RCC 7860 (cell line): ENCODE measurements at places on chromosomes 5 and 9.

- no peak for DNase-seq
These were observed at the start of gene ADGRD2 for GRCh38 chr9:124450241-124450924. TSS of gene ADGRD2 (plus strand) at chr9:124450451. CDS start at chr9:124451667, 1,216 bp downstream.

- DNase-seq, result no peak
These were observed 17.3 kb downstream of the EEIG1 start for GRCh38 chr9:127963359-127964064.

GRCh38 chr9:136650648-136651047 is 12.1 kb upstream of the EGFL7 start:
- no peak for DNase-seq

DNA sequence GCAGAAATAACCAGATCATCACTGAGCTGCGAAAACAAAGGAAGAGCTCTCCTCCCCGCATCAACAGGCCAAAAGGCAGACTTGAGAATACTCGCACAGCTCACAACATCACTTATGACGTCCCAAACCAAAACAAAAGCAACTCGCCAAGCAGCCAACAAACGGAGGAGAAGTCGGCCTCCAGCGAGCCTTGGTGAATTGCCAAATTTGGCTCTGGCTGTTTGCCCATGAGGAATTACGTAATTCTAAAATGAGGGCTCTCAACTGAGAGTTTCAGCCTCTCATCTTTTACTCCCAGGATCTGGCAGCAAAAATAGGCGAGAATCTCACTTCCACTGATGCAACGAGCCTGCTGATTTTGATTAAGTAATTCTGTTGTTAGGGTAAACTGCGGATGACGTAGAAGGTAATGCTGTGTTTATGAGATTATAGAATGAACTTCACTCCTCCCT is 51.7 kb upstream of the SEMA6A start:
- no peak for DNase-seq

- no peak for DNase-seq
These were observed 138.0 kb downstream of the ADAMTSL1 start for GRCh38 chr9:18611971-18612370.

- DNase-seq, result no peak
These were observed 447.4 kb upstream of the WWC1 start for GRCh38 chr5:167843881-167844572.

GRCh38 chr9:29514336-29514735 is 1941.1 kb upstream of the C9orf72 start:
- no peak for DNase-seq

GRCh38 chr5:173633304-173633703 is 16.9 kb upstream of the BOD1 start:
- no peak for DNase-seq

- DNase-seq, result no peak
These were observed 195.2 kb downstream of the TAF11L14 start for GRCh38 chr5:17829456-17829855.

- peak; percentile 92 for DNase-seq
These were observed 213.3 kb downstream of the CDK5RAP2 start for GRCh38 chr9:120366644-120367019.

DNA sequence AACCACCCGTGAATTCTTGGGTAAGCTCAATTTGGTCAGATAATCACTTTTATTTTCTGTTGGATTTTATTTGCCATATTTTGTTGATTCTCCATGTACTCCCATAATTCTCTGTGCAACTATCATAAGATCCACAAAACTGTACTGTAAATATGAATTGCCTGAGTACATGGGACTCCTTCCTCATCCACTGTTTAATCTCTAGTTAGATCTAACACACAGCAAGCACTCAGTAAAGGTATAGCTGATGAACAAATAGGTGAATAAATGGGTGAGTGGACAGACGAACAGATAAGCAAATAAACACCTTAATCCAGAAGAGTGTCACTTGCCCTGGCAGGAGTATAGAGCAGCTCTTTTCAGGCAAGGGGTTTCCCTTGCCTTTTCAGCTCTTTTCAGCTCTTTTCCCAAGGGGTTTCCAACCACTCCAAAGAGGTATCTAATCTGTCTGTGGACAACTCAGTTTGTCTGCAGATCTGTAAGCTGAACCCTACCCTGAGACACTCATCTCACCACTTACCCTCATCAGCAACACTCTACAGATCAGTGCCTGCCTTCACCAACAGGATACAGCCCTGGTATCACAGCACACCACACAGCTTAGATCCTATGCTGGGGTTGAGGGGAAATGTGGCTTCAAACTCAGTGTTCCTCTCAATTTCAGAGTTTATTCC is 51.2 kb downstream of the SIL1 start:
- no peak for DNase-seq

- DNase-seq, result peak; percentile 84
These were observed 1.4 kb upstream of the CAMSAP1 start for GRCh38 chr9:135908754-135909204.

DNA sequence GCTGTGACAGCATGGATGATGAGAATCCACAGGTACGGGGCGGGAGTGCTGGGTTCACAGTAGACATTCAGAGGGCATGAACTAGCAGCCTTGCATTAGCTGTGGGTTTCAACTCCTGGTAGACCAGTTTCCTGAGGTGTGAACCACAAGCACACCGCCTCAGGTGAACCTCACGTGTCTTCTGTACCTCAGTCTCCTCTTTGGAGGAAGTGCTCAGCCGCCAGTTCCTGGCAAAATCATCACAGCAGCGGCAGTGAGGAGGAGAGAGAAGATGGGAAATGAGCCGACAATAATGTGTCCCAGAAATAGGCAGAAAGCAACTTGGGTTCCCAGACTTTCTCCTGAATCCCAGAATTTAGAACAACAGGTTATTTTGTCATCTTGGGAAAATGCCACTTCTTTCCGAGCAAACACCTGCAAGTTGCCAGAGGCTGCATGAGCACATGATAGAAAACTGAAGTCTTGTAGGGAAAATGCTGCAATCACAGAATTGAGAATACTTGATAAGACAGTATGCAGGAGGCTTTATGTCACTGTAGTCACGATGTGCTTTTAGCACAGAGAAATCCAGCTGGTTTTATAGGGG is 258.5 kb downstream of the AOPEP start:
- no peak for DNase-seq

GRCh38 chr5:62460578-62460983 is 48.0 kb downstream of the IPO11 start:
- no peak for DNase-seq

GRCh38 chr5:128284236-128284635 is 200.7 kb downstream of the SLC12A2 start:
- DNase-seq, result peak; percentile 66

DNA sequence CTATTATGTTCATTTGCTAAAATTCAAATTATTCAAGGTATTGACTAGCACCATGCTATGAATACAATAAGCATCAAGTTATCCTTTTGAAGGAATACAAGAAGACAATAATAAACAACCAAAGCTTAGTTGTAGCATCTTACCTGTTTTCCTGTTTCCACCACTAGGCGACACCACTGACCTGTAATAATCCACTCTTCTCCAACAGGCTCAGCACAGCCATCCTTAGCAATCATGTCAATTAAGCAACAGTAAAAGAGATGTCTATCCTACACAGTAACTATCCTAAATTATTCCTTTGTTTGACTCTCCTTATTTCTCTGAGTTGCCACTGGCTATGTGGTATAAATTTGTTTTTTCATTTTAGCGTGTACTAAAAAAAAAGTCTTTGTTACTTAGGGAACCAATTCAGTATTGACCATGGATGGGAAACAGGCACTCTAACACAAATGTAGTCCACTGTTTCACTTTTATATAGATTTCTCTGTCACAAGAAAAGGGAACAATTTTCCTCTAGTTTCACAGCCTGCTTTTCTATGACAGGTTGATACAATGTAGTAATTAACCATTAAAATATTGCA is 46.2 kb downstream of the PCA3 start:
- DNase-seq, result peak; percentile 54

GRCh38 chr5:137604348-137605095 is 105.4 kb upstream of the SPOCK1 start:
- DNase-seq, result no peak

- DNase-seq, result no peak
These were observed 319.3 kb upstream of the ADAMTSL1 start for GRCh38 chr9:18154661-18155060.

GRCh38 chr5:141640698-141641097 is 3.9 kb downstream of the RELL2 start:
- no peak for DNase-seq

DNA sequence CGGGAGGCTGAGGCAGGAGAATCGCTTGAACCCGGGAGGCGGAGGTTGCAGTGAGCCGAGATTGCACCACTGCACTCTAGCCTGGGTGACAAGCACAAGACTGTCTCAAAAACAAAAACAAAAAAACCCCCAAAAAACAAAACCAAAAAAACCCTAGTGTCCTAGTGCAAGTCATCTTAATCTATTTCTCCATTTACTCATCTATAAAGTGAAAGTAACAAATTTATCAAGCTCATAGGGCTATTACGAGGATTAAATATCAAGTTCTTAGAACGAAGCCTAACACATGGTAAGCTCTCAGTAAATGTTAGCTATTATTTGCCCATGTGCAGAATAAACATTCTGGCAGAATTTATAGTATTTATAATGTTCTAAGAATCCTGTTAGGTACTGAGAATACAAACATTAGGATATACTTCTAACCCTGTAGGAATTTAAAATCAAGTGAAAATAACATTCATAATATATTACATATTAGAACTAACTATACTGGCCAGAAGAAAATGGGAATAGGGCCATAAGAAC is 45.0 kb downstream of the GOLPH3 start:
- DNase-seq, result no peak

DNA sequence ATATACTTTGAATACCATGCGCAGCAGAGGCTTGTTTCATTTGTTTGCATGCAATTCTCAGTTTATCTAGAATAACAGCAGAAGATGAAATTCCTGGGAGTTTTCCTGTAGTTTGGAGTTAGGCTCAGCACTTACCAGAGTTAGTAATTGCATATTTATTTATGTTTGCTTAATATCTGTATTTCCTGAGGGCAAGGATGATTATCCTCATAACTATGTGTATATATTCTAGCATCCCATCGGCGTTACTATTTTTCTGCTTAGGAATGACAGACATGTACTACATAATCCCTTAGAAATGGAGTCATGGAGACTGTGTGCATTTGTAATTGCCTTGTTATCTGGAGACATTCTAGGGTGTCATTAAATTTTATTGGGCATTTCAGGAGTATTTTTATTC is 1184.8 kb downstream of the DTWD2 start:
- no peak for DNase-seq

GRCh38 chr9:5382479-5382878 is 42.8 kb upstream of the RLN1 start:
- DNase-seq, result no peak

- DNase-seq, result no peak
These were observed 15.9 kb downstream of the STOM start for GRCh38 chr9:121354141-121354540.

DNA sequence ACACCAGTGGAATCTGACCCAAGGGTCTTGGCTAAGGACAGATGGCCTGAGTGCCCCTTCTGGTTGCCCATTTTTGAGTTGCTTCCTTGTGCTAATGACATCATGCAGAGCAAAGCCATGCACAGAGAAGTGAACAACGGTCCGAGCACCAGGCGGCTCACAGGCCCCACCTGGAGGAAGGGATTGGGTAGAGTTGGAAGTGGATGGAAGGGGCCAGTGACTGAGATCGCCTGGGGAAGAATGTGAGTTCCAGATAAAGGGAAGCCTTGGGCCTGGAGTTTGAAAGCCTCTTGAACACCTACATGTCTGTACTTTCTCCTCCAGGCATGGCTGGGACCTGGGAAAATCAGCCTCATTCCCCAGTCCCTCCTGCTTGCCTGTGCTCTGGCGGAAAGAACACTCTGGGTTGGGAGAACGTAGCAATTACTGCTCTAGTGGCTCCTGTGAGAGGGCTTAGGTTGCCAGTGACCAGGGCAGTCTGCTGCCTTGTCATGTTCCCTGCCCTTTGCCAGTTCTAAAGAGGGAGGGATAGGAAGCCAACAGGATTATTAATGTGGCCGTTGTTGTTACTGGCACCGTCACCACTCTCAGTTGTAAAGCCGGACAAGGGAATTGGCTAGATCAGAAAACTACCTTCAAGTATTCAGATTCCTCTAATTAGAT is 62.5 kb upstream of the PTPN3 start:
- DNase-seq, result no peak
